Fibroblast of the aortic adventitia (primary cell): ENCODE measurements at places on chromosomes 12 and 14. TPM values are rescaled to one million over a fixed set of nuclear protein-coding genes. Genes with fewer than 3 reads are reported as not detected.

Gene MYF5
- not detected in 2 replicates for total RNA-seq

Gene INHBC
- total RNA-seq = not detected in 2 replicates

Gene GLT1D1
- total RNA-seq = not detected in 2 replicates

Gene CALCOCO1
- total RNA-seq = 96.2 and 234 TPM in 2 replicates

Gene KRT3
- total RNA-seq = not detected in 2 replicates

Gene RBM25
- total RNA-seq = 54.5 and 92.4 TPM in 2 replicates

Gene RAB21
- 14.2 and 37.5 TPM in 2 replicates for total RNA-seq

Gene DLGAP5
- total RNA-seq = 0.49 and 23.8 TPM in 2 replicates

Gene DCN
- 1,482 and 2,298 TPM in 2 replicates for total RNA-seq

Gene TMTC1
- total RNA-seq = 12.8 and 54.9 TPM in 2 replicates

Gene CLEC9A
- total RNA-seq = not detected in 2 replicates

Gene CCDC85C
- 2.9 and 3.4 TPM in 2 replicates for total RNA-seq

Gene DBX2
- 0.08 and 0.72 TPM in 2 replicates for total RNA-seq

Gene RPL10L
- not detected in 2 replicates for total RNA-seq

Gene NKX2-8
- total RNA-seq = not detected in 2 replicates

Gene STXBP6
- 0.27 and 2.7 TPM in 2 replicates for total RNA-seq

Gene ACOT4
- 0.72 TPM in 1 of 2 replicates, not detected in the other for total RNA-seq

Gene GLIPR1L1
- total RNA-seq = not detected in 2 replicates

Gene CLEC6A
- total RNA-seq = not detected in 2 replicates

Gene C1R
- 237 and 528 TPM in 2 replicates for total RNA-seq

Gene ZFHX2
- 0.36 and 0.41 TPM in 2 replicates for total RNA-seq

Gene MIP
- total RNA-seq = not detected in 2 replicates

Gene TMPO
- total RNA-seq = 49.4 and 130 TPM in 2 replicates

Gene HELB
- 3.0 and 3.7 TPM in 2 replicates for total RNA-seq

Gene TEX52
- not detected in 2 replicates for total RNA-seq

Gene EPS8
- total RNA-seq = 76.6 and 192 TPM in 2 replicates
